ENCODE measurements at places on chromosomes 1 and 21. TPM values are rescaled to one million over a fixed set of nuclear protein-coding genes. Genes with fewer than 3 reads are reported as not detected.
A peak's percentile ranks its signal among the peaks of the same experiment; 100 is the strongest.

The MAST2 gene
- 13.7 TPM for polyA plus RNA-seq

The REG4 gene
- not detected for polyA plus RNA-seq

The CLDN8 gene
- polyA plus RNA-seq: not detected

DNA sequence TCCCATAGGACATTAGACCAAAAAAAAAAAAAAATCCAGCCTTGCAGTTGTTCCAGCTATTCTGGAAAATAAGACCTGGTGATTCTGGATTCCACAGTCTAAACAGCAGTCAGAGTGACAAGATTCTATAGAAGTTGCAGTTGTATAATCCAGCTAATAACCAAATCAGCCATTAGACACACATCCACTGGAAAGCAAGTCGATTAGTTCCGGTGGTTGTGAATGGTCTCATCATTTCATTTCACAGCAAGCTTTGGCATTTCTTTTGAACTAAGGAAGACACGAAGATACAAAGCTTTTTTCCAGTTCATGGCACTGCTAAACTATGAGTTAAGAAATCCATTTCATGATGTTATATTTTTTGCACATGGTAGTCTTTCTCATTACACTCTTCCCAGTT is 54.4 kb upstream of the FAM89A start:
- DNase-seq: no peak

GRCh38 chr1:55168353-55168752 is 46.8 kb downstream of the USP24 start:
- no peak for DNase-seq

DNA sequence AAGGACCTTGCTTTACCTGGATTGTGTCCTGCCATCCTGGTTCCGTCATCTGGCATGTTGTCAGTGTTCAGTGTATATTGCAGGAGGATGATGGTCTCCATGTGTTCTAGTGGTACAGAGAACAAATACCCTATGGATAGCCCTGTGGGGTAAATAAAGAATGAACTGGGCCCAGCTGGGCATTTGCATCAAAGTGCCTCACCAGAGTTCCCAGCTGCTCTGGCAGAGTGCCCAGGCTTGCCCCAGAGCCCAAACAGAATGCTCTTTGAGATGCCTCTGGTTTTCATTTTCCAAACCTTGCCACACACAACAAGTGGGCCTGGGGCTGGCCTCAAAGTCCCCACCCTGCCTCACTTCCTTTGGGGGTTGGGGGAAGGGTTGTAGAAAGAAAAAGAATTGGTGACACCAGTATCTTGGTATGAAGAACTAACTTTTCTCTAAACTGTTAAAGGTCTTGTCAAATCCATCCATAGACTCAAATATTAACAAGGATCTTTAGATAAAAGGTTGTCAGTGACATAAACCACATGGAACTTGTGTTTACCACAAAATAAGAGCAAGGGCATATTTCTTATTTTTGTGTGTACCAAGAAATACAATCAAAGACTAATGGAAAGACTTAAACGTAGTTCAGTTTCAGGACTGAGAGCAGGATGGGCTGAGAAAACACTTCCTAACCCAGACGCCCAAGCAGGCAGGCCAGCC is 82.2 kb downstream of the LMO4 start:
- DNase-seq: peak; percentile 32

- DNase-seq: peak; percentile 56
These were observed 1.6 kb downstream of the ELOVL1 start for GRCh38 chr1:43366179-43366578.

DNA sequence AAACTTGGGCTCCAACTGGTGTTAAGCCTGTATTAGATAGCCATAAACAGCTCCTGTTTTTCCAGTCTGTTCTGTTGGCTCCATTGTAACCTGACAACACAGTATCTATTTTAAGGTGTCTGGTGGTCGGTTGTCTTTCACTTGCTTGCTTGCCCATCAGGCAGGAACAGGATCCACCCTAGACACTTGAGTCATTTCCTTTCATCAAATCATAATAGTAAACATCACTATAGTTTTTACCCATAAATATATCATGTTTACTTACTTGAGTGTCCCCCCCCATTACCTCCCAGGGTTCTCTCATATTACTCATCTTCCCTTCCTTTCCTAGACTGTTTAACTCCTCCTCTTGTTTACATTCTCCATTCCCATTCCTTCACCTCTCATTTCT is 2.9 kb downstream of the DDI2 start:
- DNase-seq: peak; percentile 51

DNA sequence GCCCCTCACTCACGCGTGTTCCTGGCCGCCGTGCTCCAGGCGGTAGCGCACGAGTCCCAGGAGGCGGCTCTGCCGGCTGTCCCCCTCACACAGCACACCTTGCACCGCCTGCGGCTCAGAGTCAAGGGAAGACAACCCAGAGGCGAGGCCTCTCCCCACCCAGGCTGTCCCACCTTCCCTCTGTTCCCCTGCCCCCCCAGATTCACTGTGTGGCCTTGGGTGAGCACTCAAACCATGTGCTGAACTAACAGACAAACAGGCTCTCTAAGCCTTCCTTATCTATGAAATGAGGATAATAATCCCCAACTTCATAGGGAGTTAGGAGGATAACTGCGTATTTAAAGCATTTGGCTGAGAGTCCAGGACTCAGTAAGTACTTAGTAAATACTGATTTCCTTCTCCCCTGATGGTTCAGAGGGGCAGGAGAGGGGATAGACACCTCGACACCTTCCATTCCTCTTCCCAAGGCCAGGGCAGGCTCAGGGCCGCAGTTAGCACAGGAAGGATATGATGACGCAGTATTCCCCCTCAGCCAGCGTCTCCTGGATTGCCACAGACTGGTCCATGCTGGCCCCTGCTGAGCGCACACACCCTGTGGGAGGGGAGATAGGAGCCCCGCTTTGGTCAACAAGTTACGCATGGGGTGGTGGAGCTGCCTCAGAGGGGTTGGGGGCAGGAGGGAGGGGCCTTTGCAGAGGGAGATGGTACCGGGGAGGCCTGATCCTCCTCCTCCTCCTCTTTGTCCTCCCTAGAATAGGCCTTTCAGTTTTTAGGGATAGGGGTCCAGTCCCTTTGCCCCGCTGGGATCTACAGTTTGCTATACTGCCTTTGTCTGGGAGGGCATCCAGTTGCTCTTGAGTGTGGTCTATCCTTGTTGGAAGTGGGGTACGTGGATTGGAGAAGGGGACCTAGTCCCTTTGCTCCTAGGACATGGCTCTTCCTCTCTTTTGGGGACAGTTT is 830 bp downstream of the INPP5B start:
- no peak for DNase-seq

GRCh38 chr21:15057285-15057684 is 7.5 kb downstream of the NRIP1 start:
- DNase-seq: no peak

DNA sequence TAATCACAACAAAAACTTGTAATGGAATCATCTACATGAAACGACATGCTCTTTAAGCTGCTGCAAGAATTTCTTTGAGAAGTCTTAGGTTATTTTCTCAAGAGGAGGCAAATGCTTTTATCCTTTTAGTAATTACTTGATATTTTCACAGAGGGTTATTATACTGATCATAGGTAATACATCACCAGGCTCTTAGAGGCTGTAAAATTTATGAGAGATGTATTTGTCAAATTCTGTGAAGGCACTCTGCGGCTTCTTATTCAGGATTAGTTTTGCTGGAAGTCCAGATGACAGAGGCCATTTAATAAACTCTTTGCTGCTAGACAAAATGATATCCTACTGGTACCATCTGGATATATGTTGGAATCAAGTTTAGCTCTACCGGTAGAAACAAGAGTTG is 624.3 kb upstream of the BRINP3 start:
- no peak for DNase-seq

GRCh38 chr1:194361374-194362131 is 1175.1 kb upstream of the B3GALT2 start:
- DNase-seq: no peak

DNA sequence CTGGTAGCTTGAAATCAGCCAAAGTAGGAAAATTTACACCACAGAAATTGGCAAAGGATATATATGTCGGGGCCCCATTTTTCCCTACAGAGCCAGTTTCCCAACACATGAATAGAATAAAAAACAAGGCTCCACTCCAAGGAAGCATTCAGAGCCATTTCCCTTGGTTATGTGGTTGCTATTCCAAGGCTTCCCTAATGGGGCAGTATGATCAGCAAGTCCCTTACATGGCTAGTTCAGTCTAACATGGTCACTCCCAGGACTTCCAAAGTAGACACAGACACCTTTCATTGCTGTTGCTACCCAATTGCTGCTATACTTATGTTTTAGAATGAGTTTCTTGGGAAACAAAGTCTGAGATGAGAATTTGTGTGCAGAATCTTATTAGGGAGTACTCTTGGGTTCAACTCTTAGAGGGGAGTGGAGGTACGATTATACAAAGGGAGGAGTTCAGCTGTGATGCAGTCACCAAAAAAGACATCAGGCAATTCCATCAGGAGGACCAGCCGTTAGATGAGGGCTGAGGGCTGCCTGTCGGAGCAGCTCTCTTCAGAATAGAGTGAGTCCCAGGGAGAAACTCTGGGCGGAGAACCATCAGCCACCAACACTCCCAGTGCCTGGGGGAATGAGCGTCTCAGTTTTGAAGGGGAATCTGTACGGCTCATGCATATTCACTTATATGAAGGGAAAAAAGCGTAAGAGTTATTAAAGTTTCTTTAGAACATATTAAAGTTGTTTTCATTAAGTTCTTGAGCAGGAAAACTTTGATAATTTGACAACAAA is 92.9 kb downstream of the C21orf91 start:
- no peak for DNase-seq

- no peak for DNase-seq
These were observed 37.4 kb downstream of the PHC2 start for GRCh38 chr1:33393524-33393923.

GRCh38 chr1:5926686-5927435 is 65.4 kb downstream of the NPHP4 start:
- no peak for DNase-seq

Measured in foreskin keratinocyte (primary cell).